SJSA1 (cell line): ENCODE measurements at places on chromosomes 5 and 9. TPM values are rescaled to one million over a fixed set of nuclear protein-coding genes. Genes with fewer than 3 reads are reported as not detected.

The SLC45A2 gene
- not detected in 2 replicates for total RNA-seq

The SLC6A18 gene
- total RNA-seq: not detected in 2 replicates

The PTBP3 gene
- total RNA-seq: 54.1 and 90.3 TPM in 2 replicates

The CNTLN gene
- total RNA-seq: 3.7 and 6.9 TPM in 2 replicates

The SWI5 gene
- 25.4 and 26.7 TPM in 2 replicates for total RNA-seq

The IL5 gene
- not detected in 2 replicates for total RNA-seq

The TXNDC15 gene
- total RNA-seq: 108 and 253 TPM in 2 replicates

The IGIP gene
- total RNA-seq: 4.7 and 5.5 TPM in 2 replicates

The SOHLH1 gene
- total RNA-seq: not detected in 2 replicates

The DIPK1B gene
- total RNA-seq: not detected in 2 replicates

The ENTREP1 gene
- total RNA-seq: not detected in 2 replicates

The SEMA5A gene
- 9.1 and 15.9 TPM in 2 replicates for total RNA-seq

The PCDHB15 gene
- 0.74 and 1.0 TPM in 2 replicates for total RNA-seq

The ZDHHC11B gene
- total RNA-seq: not detected in 2 replicates

The IL4 gene
- total RNA-seq: not detected in 2 replicates

The SNCB gene
- not detected in 2 replicates for total RNA-seq

The NEUROG1 gene
- not detected in 2 replicates for total RNA-seq

The KIF4B gene
- total RNA-seq: not detected in 2 replicates

The SHISAL2B gene
- not detected in 2 replicates for total RNA-seq

The TNFSF8 gene
- not detected in 2 replicates for total RNA-seq

The MCTP1 gene
- 13.3 and 15.9 TPM in 2 replicates for total RNA-seq

The BTNL8 gene
- total RNA-seq: not detected in 2 replicates

The SLC46A2 gene
- total RNA-seq: not detected in 2 replicates

The PCDHGA3 gene
- total RNA-seq: 0.26 TPM in 1 of 2 replicates, not detected in the other

The CDKN2B-AS1 gene
- 2.6 and 7.5 TPM in 2 replicates for total RNA-seq

The BARHL1 gene
- not detected in 2 replicates for total RNA-seq

The PFN3 gene
- not detected in 2 replicates for total RNA-seq

The SPATA31A3 gene
- not detected in 2 replicates for total RNA-seq

The GPRIN1 gene
- total RNA-seq: 15.0 and 15.6 TPM in 2 replicates

The NELFB gene
- 35.2 and 41.9 TPM in 2 replicates for total RNA-seq

The FRMD3 gene
- total RNA-seq: 15.5 and 25.3 TPM in 2 replicates

The CCNO gene
- 0.34 TPM in 1 of 2 replicates, not detected in the other for total RNA-seq

The C9orf72 gene
- 5.8 and 7.7 TPM in 2 replicates for total RNA-seq

The ZNF618 gene
- total RNA-seq: 1.1 and 4.7 TPM in 2 replicates

The NUTM2G gene
- total RNA-seq: not detected in 2 replicates

The TLR4 gene
- total RNA-seq: 19.5 and 27.3 TPM in 2 replicates

The C5orf34 gene
- total RNA-seq: 16.5 and 27.8 TPM in 2 replicates

The ZNF366 gene
- total RNA-seq: not detected in 2 replicates

The CCNJL gene
- total RNA-seq: 12.9 and 14.9 TPM in 2 replicates

The CDH6 gene
- total RNA-seq: 0.13 TPM in 1 of 2 replicates, not detected in the other

The CCL19 gene
- not detected in 2 replicates for total RNA-seq

The CD72 gene
- not detected in 2 replicates for total RNA-seq

The CCDC192 gene
- total RNA-seq: not detected in 2 replicates

The AMBP gene
- total RNA-seq: 0.37 and 0.53 TPM in 2 replicates

The OR4F3 gene
- total RNA-seq: not detected in 2 replicates

The GFI1B gene
- 0.05 TPM in 1 of 2 replicates, not detected in the other for total RNA-seq

The TMC1 gene
- 0.06 and 0.84 TPM in 2 replicates for total RNA-seq

The SCGB3A2 gene
- total RNA-seq: not detected in 2 replicates

The CER1 gene
- not detected in 2 replicates for total RNA-seq

The CA9 gene
- not detected in 2 replicates for total RNA-seq

The SLC9A3 gene
- 3.1 and 3.7 TPM in 2 replicates for total RNA-seq
